ENCODE measurements at places on chromosomes 16 and 17. TPM values are rescaled to one million over a fixed set of nuclear protein-coding genes. Genes with fewer than 3 reads are reported as not detected.
A peak's percentile ranks its signal among the peaks of the same experiment; 100 is the strongest.

TBX2 gene
- total RNA-seq: 66.4 TPM

GRCh38 chr17:48663134-48663924 lies 37.2 kb upstream of the HOXB9 start:
- no peak overlapping the region for H3K27ac ChIP-seq
- no peaks in the 10 kb centered on the region for H3K27me3 ChIP-seq
- no peak for DNase-seq
- H3K36me3 ChIP-seq: no peaks in the 10 kb centered on the region

DNA sequence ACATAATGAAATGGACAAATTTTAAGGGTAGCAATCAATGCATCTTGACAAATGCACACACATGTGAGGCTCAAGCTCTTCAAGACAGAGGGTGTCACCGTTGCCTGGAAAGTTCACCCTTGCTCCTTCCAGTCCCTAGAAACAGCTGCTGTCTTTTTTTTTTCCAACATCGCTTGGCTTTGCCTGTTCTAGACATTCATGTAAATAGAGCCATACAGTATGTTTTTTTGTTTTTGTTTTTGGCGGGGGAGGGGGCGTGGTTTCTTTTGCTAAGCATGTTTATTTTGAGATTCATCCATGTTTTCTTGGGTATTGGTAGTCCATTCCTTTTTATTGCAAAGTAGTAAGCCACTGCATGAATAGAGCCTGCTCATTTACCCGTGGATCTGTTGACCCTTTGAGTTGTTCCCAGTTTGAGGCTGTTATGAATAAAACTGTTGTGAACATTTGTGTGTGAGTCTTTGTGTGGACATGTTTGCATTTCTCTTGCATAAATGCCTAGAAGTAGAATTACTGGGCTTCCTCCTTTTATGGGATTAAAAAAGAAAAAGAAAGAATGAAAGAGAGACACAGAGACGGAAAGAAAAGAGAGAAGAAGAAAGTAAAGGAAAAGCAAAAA lies 78.4 kb downstream of the NT5M start:
- H3K27me3 ChIP-seq: no peaks in the 10 kb centered on the region
- peaks cover 3% of the 10 kb centered on the region for H3K4me1 ChIP-seq
- H3K27ac ChIP-seq: no peak overlapping the region
- no peaks in the 10 kb centered on the region for H3K36me3 ChIP-seq
- DNase-seq: no peak

DNA sequence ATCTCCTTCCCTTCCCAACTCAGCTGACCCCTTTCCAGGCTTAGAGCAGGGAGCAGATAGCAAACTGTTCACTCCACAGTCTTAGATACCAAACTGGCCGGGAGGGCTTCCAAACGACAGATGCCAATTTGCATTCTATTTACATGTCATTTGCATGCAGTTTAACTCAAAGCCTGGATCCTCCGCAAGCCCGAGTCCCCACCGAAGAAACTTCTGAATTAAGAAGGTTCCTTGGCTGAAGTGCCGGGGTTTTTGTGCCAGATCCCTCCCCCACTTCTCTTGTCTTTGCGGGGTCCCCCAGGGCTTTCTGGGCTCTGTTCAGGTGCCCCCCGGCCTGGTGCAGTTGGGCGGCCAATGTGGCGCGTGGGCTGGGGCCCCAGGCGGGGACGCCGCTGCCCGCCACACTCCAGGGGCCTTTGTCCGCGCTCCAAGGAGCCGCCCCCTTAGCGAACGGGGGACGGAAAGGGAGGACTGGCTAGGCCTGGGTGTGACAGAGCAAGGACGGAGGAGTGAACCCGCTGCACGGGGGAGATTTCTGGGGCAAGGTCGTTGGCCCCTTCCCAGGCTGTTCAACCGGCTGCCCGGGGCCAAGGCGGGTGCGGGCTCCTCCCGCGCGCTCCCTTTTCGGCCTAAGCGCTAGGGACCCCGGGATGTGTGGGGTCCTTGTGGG lies 1.2 kb downstream of the GPRC5B start:
- H3K36me3 ChIP-seq: no peaks in the 10 kb centered on the region
- no peaks in the 10 kb centered on the region for H3K27me3 ChIP-seq
- peaks cover 5% of the 10 kb centered on the region for H3K4me1 ChIP-seq
- peak overlapping the region; percentile 76 for H3K4me3 ChIP-seq
- peak overlapping the region; percentile 85 for H3K27ac ChIP-seq

- H3K27ac ChIP-seq: no peak overlapping the region
- H3K36me3 ChIP-seq: no peaks in the 10 kb centered on the region
- no peak for DNase-seq
- H3K4me3 ChIP-seq: no peak overlapping the region
These were observed 366.4 kb upstream of the DYNLRB2 start for GRCh38 chr16:80174416-80174815.

DNA sequence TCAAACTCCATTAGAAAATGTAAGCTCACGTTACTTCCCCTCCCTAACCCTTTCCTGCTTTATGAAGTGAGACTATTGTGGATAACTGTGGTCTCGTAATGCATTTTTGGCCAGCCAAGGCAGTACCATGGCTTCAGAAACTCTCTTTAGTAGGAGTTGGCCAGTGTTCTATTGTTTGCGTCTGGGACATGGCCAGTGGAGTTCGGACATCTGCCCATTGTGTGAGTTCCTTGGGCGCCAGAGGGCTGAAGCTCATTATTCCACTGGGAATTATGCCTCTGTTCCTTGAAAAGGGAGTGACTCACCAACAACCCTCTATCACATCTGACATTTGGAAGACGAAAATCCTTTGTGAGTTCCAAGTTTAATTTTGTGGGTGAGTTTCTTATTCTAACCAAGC lies 319.5 kb upstream of the SOX9 start:
- no peaks in the 10 kb centered on the region for H3K27me3 ChIP-seq
- no peak overlapping the region for H3K27ac ChIP-seq
- no peaks in the 10 kb centered on the region for H3K36me3 ChIP-seq
- H3K4me1 ChIP-seq: no peaks in the 10 kb centered on the region
- no peak for DNase-seq

DNA sequence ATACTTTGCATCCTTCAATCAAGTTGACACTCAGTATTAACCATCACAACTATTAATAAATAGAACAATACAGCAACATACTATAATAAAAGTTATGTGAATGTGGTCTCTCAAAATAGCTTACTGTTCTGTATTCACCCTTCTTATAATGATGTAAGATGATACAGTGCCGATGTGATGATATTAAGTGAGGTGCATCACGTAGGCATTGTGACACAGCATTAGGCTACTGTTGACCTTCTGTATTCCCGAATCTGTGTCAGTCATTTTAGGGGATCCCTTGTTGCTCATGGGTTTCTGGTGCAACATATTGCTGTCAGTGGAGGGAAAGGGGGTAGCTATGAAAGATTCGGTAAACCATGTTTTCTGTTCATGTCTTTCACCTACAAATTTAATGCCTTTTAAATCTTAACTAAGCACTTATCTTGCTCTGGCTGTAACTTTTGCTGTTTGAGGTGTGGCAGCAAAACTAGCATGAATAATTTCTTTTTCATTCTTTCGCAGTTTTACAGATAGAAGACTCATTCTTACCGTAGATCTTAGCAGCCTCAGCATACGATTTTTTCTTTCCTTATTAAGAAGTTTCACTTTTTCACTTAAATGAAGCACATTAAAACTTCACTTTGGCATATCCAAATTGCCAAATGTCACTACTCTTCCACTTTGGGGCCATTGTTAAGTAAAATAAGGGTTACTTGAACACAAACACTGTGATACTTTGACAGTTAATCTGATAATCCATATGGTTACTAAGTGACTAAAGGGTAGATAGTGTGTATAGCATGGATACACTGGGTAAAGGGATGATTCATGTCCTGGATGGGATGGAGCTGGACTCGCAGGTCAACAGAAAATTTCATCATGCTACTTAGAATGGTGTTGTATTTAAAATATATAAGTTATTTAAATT lies 29.6 kb downstream of the NFAT5 start:
- H3K27ac ChIP-seq: peak overlapping the region; percentile 11
- no peak for DNase-seq
- H3K36me3 ChIP-seq: no peaks in the 10 kb centered on the region

GRCh38 chr16:75002474-75002873 lies 3.6 kb downstream of the ZNRF1 start:
- H3K27ac ChIP-seq: no peak overlapping the region
- H3K27me3 ChIP-seq: no peaks in the 10 kb centered on the region
- DNase-seq: no peak
- H3K4me3 ChIP-seq: no peak overlapping the region

KRT9 gene
- total RNA-seq: not detected

YPEL2 gene
- 53.6 TPM for total RNA-seq

C1QTNF8 gene
- total RNA-seq: not detected

ITGB4 gene
- 149 TPM for total RNA-seq
